ENCODE measurements at places on chromosomes 1 and 21.

DNA sequence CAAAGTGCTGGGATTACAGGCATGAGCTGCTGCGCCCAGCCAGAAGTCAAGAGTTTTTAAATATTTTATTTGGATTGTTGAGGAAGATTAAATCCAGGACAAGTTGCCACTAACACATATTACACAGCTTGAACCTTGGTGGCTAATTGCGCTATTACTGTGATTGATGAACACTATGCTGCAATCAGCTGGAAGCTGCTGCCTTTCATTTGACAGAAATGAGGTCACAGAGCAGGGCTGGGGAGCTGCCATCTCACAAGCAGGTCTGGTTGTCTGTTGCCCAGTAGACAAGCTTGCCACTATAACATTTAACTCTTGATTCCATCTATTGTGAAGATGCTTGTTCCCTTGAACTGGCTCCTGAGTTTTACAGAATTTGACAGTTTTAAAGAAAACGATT is 37.4 kb upstream of the NRDC start:
- no peak for DNase-seq

GRCh38 chr1:205147191-205147835 is 25.5 kb upstream of the RBBP5 start:
- DNase-seq = no peak

- DNase-seq = no peak
Measured at GRCh38 chr1:246005067-246005466, 502.0 kb downstream of the SMYD3 start.

GRCh38 chr1:66617362-66618184 is 83.6 kb downstream of the SGIP1 start:
- DNase-seq = no peak

- DNase-seq = no peak
Measured at GRCh38 chr1:224710196-224710595, 94.1 kb downstream of the CNIH3 start.

DNA sequence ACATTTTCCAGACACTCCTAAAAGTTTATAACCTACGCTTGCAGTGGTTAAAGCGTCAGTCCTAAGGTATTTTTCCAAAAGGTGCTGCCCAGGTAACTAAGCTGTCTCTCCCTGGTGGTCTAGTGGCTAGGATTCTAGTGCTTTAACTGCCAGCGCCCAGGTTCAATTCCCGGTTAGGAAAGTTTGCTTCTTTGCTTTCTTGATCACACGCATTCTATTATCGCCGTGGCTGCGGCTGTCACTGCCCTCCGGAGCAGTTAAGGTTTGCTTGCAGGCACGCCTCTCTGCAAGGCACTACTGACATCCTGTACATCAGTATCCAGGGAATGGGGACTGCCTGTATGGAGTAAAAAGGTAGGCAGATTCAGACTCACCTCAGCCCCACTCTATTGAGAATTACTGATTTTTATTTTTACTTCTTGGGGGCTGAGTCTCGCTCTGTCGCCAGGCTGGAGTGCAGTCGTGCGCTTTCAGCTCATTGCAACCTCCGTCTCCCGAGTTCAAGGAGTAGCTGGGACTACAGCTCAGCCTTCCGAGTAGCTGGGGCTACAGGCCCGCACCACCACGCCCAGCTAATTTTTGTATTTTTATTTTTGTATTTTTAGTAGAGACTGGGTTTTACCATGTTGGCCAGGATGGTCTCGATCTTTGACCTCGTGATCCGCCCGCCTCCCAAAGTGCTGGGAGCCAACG is 53.2 kb upstream of the CFAP126 start:
- no peak for DNase-seq

DNA sequence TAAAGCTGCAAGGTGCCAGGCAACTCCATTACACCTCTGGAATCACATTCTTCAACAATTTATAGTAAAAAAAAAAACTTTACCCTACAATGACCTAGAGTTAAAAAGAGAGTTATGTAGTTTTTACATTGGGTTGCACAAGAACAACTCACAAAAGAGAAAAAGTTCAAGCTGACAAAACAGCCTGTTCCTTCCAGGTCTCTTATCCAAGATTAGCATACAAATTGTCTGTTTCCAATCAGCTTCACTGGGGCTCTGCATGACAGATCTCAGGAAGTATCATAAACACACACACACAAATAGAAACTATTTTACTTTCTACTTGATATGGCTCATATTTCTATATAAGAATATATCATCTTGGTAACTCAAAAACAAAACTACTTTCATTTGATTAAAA is 154.6 kb downstream of the PCNX2 start:
- no peak for DNase-seq

GRCh38 chr21:34826836-34827235 is 158.0 kb downstream of the CLIC6 start:
- no peak for DNase-seq

DNA sequence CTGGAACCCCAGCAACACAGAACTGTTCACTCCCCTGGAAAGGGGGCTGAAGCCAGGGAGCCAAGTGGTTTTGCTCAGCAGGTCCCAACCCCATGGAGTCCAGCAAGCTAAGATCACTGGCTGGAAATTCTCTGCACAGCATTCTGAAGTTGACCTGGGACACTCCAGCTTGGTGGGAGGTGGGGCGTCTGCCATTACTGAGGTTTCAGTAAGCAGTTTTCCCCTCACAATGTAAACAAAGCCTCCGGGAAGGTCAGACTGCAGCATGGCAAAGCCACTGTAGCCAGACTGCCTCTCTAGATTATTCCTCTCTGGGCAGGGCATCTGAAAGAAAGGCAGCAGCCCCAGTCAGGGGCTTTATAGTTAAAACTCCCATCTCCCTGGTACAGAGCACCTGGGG is 59.7 kb downstream of the INKA2 start:
- DNase-seq = no peak

DNA sequence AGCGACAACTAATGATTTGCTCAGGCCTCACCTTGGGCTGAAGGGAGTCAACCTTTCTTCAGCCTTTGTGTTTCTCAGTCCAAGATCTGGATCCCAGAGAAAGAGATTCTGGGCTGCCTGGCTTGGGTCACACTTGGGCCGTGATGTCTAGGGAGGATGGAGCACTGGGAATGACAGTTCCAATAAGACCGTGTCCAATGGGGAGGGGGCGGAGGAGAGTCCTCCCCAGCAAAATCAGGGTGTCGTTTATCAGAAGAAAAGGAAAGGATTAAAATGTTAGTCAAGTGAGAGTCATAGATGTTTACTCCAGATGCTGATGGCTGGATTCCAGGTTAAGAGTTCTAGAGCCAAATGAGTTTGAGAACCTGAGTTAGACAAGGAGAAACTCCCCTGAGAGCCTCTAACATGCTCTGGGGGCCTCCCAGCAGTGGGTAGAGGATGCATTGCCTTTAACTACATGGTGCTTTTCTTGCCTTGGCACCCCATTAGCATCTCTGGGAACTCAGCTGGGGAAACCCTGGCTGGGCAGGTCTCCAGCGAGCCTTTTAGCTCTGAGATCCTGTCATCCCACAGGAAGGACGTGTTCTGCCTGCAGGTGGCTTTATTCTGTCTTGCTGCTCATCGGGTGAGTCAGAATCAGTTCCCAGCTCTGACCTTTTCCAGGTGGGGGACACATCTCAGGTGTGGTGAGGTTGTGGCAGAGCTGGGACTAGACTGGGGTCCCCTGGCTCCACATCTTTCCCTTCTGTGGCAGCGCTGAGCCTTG is 22.2 kb downstream of the NIPAL3 start:
- DNase-seq = no peak

GRCh38 chr1:204213668-204214662 is at the start of gene GOLT1A:
GOLT1A (minus strand) TSS chr1:204213988; CDS start chr1:204213906, 82 bp downstream.
- DNase-seq = peak; percentile 37

GRCh38 chr1:207968521-207969009 is 57.6 kb upstream of the CD34 start:
- DNase-seq = no peak

DNA sequence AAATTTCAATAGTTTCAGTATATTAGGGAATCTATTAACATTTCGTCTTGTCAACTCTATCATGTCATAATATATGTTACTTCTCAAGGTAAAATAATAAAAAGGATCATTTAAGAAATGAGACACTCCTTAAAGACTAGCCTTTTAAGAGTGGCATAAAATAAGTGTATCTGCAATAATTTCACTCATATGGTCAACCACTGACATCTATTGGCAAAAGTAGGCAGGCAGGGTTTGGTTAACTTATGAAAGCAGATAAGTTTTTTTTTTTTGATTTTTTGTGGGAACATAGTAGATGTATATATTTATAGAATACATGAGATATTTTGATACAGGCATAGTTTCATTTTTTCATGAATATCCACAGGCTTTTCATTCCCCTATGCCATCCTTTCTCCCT is 5.5 kb upstream of the RGS21 start:
- DNase-seq = no peak

DNA sequence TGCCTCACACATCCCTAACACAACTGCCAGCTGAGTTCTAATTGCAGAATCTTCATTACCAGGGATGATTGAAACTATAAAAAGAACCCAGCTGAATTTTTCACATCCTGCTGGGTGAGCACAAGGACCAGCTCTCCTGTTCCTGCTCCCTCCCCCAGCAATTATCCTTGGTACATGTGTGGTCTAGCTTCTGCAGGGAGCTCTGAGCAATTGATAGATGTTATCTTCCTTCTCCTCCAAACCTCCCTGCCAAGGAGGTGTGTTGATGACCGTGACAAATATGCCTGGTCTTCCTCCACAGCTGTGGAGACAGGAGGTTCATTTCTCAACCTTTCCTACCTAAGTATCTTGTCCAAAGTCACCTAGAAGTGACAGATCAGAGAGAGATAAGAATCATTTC is 65.3 kb upstream of the MAN1A2 start:
- no peak for DNase-seq

GRCh38 chr1:34379911-34380310 is 203.2 kb downstream of the C1orf94 start:
- DNase-seq = no peak

DNA sequence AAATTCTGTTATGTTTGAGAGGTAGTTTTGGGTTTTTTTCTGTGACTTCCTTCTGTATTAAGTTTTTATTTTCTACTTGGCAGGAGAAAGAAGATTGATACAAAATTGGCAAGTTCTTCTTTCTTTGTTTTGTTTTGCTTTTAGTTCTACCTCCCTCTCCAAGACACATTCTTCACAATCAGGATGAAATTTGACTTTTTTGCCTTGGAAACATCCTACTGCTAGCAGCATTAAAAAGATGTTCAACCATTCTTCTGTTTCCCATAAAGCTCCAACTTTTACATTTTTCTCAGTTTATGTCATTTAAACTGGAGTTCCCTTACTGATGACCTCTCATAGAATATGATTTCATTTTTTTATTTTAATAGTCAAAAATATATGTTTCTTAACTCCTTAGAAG is 234.8 kb downstream of the NCAM2 start:
- no peak for DNase-seq

- DNase-seq = no peak
Measured at GRCh38 chr1:225573216-225573615, 79.7 kb downstream of the ENAH start.

- no peak for DNase-seq
Measured at GRCh38 chr21:32795802-32796559, 24.4 kb upstream of the PAXBP1 start.

DNA sequence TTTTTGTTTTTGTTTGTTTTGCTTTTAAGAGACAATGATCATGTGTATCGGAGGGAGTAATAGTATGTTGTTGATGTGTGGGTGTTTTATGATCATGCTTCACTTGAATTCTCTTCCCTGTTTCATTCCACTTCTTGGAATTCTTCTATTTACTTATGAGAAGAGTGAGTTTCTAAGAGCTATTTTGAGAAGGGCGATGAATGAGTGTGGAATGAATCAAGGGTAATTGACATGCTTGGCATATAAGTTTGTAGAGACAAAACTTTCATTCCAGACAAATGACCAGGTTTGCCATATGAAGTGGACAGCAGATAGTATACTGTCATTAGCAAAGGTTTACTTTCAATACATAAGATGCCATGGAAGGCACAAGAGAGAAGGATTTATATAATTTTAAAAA is 42.3 kb upstream of the PDC start:
- no peak for DNase-seq

All from activated T-cell treated with anti-CD3 and anti-CD28 coated beads for 48 hours (primary cell).